ENCODE measurements at places on chromosomes 3 and 15.

DNA sequence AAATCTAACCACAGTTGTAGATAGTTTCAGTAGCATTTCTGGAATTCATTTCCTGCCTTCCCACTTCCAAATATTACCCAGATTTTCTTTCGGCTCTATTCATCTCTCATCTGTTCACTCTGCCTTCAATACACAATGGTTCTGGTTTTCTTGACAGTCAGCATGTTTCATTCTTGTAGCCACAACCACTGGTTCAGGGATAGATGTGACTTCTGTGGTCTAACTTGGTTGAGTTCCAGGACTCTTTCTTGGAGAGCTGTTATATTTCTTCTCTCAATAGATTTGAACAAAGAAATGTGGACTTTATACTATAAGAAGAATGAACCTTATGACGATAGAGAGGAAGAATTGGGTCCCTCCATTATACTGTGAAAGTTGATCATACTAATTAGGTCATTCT lies 228.8 kb downstream of the NSUN3 start:
- no peak for DNase-seq

GRCh38 chr15:60800299-60801072 lies 321.5 kb upstream of the ICE2 start:
- no peak for DNase-seq

GRCh38 chr15:45234562-45235235 lies 17.3 kb upstream of the SLC28A2 start:
- DNase-seq = no peak

DNA sequence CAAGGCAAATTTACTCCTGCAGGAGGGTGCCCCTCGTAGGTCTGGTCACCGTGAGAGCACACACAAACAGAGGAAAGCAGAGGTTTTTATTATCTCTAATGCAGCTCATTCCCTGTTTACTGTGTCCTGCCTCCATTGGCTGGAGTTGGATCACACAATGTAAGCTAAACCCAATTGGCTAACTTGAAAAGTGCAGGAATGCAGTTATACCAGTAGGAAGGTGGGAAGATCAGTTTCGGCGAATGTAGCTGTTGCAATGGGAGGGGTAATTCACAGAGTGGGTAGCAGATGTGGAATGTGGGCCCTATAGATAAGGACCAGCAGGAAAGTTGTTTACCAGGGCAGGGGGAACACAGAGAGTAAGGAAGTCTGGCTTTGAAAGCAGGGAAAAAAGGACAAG lies 42.5 kb upstream of the NPAP1 start:
- DNase-seq = no peak

DNA sequence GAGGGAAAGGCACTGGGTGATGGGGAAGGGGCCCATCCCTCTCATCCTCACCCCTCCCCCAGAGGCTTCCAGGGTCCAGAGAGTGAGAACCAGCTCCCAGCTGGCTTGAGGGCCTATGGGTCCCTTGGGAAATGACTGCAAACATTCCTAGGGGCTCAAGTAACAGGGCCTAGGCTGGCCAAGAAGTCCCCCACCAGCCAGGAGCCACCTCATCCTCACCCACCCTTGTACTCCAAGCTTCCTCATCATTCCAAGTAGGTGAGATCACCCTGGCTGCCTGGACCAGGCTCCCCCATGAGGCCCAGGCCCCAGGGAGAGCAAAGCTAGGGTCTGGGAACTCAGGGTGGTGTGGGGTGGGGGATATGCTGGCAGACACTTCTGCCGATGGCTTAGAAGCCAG lies 14.8 kb downstream of the LOXL1 start:
- no peak for DNase-seq

DNA sequence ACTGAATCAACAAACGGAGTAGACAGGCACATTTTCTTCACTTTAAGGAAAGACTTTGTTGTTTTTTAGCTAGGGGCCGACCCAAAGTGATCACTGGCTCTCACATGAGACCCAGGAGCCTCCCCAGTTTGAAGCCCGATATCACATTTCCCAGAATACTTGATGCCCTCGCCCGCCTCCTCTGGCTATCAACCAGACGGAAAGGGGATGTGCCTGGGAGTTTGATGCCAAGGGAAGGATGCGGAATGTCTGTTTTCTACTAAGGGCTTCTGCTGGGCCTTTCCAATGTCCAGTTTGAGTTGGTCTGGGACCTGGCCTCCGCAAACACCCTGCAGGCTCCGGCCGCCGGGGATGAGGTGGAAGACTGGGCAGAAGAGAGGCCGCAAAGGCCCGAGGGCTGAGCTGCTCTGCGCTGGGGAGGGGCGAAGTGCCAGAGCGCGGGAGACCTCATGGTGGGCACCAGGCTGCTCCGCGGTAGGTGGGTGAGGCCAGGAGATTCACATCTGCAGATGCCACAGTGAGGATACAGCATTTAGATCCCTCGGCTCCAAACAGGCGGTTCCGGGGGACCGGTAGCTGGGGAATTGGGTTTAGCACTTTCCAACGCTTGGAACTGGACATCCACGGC lies 491 bp upstream of the ZNF774 start:
- no peak for DNase-seq

DNA sequence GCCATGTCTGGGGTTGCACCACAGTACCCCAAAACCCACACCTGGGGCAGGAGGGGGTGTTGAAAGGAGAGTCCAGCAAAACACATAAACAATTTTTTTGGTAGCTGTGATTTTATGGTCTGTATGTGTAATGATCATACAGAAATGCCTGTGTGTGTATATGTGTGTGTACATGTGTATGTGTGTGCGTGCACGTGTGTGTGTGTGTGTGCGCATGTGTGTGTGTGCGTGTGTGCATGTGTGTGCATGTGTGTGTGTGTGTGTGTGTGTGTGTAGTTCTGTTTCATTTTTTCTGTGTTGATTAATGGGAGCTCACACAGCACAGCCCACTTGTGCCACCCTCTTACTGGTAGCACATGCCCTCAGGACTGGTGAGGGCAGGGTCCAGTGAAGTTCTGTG lies 96.3 kb upstream of the OXTR start:
- no peak for DNase-seq

GRCh38 chr3:178785961-178786360 lies 249.7 kb downstream of the KCNMB2 start:
- no peak for DNase-seq

DNA sequence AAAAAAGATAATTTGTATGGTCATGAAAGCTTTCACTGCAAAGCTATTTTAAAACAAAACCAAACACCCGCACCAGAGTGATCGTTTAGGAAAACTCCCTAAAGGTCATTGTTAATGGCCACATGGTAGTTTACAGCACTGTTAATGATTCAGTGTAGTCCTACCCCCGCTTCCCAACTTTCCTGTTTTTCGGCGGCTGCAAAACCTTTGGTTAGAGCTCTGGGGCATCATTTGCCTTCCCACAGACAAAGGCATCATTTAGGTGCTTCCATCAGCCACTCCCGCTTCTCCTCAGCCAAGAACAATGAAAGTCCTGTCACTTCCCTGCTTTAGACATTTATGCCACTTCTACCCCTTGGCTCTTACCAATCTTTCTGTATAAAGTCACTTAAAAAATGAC lies 10.6 kb downstream of the MELTF start:
- no peak for DNase-seq

DNA sequence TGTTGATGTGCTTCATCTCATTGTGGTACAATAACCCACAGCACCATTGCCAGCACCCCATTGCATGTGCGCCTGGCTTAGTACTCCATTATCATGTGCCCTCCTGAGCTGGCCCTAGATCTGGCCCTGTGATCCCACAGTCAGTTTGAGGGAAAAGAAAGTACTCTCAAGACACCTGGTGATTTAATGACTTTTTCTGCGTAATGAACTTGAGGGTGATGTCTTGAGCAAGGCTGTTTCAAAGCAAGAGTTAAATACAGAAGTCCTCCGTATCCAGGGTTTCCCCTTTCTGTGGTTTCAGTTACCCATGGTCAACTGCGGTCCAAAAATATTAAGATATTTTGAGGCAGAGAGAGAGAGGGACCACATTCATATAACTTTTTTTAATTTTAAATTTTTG lies 16.3 kb downstream of the C3orf20 start:
- no peak for DNase-seq

GRCh38 chr3:143120716-143121240 lies 1.2 kb downstream of the CHST2 start:
- peak; percentile 16 for DNase-seq

DNA sequence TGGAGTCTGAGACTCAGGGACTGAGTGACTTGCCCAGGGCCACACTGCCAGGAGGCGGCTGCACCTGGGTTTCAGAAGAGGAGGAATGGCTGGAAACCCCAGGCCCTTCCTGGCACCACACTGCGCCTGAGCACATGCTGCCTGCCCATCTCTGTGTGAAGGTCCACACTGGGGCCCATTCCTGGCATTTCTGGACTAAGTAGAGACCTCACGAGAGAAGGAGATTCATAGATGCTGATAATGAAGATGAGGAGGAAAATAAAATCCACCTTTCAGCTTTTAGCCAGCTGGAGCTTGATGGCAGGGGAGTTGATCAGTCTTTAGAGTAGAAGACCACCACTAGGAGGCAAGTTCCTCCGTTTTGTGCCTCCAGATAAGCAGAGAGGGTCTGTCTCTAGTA lies 40.2 kb upstream of the TF start:
- DNase-seq = no peak

DNA sequence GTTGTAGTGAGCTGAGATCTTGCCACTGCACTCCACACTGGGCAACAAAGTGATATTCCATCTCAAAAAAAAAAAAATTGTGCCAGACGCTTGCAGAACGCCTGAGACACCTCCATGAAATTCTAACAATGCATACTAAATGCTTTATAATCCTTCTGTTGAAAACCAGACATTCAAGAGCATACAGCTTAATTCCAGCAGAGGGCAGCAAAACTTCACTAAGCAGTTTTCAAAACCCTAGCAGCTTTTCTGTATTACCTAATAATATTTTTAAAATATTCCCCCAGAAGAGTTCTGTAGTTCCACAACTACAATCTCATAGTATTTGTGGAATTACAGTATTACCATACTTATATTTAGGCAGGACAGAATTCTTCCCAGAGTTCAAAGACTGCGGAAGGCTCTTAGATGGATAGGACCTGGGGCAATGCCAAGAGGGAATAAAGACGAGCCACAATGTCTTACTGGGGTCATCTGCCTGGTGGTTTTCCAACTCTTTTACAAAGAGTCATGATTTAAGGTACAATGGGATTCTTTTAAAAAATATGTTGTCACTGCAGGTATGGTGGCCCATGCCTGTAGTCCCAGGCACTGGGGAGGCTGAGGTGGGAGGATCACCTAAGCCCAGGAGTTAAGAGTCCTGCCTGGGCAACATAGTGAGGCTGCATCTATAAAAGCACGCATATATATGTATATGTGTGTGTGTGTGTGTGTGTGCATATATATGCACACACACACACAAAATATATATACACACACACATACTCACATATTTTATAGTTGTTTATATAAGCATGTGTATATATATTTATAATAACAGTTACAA lies 19.6 kb upstream of the TASOR start:
- DNase-seq = peak; percentile 53

GRCh38 chr3:149516920-149517319 lies 42.4 kb downstream of the TM4SF4 start:
- no peak for DNase-seq

GRCh38 chr3:144241404-144241803 lies 269.8 kb downstream of the DIPK2A start:
- DNase-seq = no peak

GRCh38 chr3:122628567-122628966 lies 51.1 kb downstream of the PARP15 start:
- no peak for DNase-seq

DNA sequence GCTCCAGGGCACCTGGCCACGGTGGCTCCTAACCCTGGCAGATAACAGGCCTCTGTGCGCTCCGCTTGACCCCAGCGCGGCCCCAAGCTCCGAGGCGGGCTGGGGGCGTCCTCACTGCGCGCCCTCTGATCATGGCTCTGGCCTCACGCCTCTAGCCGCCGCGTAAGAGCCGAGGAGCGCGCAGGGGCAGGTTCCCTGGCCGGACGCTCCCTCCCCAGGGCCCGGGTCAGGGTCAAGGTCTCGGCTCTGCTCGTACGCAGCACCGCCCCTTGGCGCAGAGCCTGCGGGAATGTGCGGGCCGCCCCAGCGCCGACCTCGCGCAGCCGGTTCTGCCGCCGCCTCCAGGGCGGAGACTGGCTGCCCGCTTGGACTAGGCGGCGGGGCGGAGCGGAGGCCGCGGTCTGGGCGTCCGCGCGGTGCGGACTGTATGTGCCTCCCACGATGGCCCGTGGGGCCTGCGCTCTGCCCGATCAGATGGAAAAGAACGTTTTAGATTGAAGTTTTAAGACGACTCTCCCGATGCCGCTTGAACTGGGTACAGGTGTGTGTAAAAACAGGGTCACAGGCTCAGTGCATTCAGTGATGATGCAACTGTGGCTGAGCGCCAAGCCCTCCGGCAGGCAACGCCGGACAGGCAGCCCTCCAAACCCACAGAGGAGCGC lies 40.8 kb downstream of the CHST14 start:
- DNase-seq = no peak

- DNase-seq = no peak
Observed at GRCh38 chr15:52031556-52031955, 12.5 kb downstream of the MAPK6 start.

GRCh38 chr3:194296454-194297263 lies 54.5 kb downstream of the CPN2 start:
- DNase-seq = no peak

- no peak for DNase-seq
Observed at GRCh38 chr15:50051811-50052419, 67.1 kb downstream of the ATP8B4 start.

- DNase-seq = no peak
Observed at GRCh38 chr3:100120693-100121092, 6.4 kb upstream of the FILIP1L start.

DNA sequence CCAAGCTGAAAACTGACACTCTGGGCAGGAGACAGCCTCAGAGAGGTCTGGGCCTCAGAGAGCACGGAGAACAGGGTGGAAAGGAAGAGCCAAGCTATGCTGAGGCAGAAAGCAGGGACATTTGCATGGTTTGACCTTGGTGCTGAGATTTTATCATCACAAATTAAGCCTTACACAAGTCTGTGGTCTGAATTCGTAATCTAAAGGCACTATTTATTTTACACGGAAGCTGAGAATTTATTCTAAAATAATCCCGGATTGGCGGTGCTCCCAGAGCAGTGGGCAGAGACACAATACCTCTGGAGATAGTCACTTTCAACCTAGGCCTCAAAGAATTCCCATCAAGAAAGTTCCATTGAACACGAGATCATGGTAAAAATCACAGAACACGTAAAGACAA lies 47.5 kb downstream of the CFAP92 start:
- DNase-seq = no peak

GRCh38 chr3:19093084-19093483 lies 55.2 kb upstream of the KCNH8 start:
- DNase-seq = no peak

GRCh38 chr15:39165020-39165706 lies 415.7 kb upstream of the THBS1 start:
- no peak for DNase-seq

- DNase-seq = no peak
Observed at GRCh38 chr3:148923592-148923991, 58.5 kb downstream of the CPA3 start.

All from effector CD4-positive, alpha-beta T cell (primary cell).